ENCODE measurements at places on chromosomes 1 and 21.

DNA sequence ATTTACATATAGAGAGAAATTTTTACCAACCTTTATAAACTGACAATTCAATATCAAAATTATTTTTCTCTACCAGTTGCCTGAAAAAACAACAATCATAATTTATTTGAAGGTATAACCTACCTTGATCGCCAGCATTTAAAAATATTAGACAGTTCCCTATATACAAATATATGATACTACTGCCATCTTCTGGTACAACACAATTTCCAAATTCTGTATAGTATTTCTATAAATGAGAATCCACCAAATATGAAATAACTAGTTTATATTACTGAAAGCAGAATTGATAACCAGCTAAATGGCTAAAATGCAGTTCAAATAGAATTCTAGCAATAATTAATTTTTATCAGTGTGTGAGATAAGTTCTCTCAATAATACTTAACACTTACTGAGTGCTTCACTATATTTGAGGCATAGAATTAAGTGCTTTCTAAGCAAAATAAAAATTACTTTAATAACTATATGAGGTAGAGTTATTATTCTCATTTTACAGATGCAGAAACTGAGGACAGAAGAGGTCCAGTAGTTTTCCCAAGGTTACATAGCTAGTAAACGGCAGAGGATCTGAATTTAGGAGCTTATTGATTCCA lies 75.6 kb downstream of the PIGK start:
- no peak for DNase-seq

DNA sequence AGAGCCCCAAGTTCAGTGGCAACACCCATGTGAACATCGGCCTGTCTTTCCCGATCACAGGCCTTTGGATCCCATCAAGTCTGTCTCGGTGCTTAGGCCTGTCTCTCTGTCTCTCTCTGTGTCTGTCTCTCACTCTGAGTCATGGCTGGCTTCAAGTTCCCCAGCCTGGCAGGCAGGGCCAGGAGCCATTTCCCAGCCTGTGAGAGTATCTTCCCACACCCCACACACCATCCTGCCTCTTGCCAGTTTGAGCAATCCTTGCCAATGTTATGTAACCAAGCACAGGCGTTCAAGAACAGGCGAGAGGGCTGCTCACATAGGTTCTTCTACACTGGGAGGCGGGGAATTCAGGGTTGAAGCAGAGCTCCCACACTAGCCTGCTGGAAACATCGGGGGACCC lies 70.0 kb upstream of the TMEM51 start:
- DNase-seq: no peak

DNA sequence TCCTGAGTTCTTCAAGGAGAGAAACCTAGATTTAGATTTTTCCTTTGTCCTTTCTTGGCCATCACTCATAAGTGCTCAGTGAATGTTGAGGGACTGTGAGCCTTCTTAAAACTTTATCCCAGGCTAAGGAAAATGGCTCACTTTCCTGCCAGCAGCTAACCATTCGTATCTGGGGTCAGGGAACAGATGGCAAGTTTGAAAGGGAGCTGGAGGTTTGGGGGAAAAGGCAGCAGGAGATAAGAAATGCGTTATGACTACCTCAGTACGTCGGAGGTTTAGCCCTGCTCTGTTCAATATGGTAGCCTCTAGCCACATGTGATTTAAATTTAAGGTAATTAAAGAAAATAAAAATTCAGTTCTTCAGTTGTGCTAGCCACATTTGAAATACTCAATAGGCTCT lies 13.3 kb downstream of the RRP15 start:
- no peak for DNase-seq

GRCh38 chr1:66730462-66730861 lies 21.8 kb upstream of the DYNLT5 start:
- no peak for DNase-seq

Data from muscle of arm (tissue), 14 donors.